ENCODE measurements at places on chromosomes 7 and 10.

GRCh38 chr7:42495256-42495655, 258.2 kb upstream of the GLI3 start:
- DNase-seq: no peak

DNA sequence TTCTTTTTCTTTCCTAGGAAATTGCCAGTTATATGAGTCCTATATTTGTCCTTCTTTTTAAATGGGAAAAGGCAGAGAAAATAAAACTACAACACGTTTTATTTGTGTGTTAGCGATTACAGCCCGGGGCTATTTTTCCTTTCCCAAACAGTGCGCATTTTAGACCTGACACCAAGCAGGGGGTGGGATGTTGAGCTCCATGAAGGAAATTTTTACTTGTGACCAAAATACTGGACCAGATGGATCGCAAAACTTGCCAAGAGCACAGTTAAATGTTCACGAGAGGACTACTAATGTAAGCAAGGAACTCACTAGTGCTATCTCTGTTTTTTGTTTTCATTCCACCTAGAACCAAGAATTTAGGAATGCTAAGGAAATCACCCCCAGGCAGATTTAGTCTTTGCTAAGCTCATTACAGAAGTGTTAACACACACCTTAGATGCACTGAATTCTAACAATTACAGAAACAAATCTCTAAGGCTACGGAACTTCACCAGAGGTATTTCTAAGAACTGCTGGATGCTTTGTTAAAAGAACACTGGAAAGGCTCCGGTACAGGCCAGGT, 114.8 kb downstream of the JAZF1 start:
- no peak for DNase-seq

GRCh38 chr7:134530460-134530859, 3.1 kb downstream of the AKR1B10 start:
- no peak for DNase-seq

DNA sequence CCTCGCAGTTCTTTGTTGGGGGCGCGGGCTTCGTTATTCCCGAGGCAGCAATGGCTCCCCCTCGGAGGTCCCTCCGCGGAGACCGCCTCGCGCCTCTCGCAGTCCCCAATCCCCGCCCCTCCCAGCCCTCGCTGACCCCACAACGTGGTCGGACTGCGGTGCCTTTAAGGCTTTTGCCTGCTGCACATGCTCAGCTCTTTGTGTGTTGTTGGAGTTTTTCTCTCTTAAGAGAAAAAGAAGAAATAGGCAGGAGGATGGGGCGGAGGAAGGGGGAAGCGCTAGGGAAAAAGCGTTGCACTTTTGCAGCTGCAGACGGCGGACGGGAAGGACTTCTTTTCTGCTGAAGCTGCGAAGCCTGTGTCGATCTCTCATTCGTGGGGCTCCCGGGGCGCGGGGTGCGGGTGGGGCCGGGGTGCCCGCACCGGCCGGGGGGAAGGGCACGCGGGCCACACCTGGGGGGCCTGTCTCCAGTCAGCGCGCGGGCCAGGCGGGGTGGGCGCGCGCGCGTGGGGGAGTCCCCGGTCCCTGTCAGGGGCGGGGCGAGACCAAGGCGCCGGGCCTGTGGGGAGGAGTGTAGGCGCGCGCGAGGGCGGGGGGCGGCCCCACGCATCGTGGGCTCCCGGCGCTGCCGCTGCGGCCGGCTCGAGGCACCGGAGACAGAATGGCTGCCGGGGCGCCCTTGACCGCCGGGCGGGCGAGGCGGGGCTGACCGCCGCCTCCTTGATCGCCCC, 445 bp upstream of the ATRNL1 start:
- DNase-seq: no peak

DNA sequence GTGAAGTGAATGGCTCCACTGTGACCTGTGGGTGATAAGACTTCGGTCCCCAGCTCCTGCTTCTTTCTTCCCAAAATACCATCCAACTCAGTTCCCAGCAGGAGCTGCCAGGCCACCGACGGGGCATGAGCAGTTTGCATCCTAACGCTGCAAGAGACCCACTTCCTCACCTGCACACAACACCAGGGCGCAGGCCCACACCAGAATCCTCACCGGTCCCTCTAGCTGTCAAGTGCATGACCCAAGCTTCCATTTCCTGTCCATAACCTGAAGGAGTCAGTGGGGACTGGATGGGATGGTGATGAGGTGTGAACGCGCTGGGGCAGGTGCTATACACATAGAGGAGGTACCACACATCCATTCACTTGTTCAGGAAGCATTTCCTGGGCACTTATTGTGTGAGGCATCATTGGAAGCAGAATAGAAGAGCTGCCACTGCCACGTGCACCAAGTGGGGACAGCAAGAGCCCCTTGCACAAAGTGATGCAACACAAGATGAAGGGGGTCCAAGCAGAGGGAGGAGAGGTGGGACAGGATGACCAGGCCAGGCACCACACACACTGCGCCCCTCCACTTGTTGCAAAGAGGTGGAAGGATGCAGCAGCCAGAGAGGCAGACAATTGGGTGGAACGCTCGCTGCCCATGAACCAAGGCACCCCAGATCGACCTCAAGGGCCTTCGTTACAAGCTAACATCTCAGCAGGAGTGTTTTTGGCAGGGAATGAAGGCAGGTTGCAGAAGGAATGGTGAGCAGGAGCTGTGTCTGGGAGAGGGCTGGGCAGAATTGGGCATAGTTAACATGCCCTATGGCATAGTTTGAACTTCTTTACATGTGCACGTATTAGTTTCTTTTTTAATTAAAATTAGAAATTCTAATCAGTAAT, 605.8 kb upstream of the MGMT start:
- no peak for DNase-seq

DNA sequence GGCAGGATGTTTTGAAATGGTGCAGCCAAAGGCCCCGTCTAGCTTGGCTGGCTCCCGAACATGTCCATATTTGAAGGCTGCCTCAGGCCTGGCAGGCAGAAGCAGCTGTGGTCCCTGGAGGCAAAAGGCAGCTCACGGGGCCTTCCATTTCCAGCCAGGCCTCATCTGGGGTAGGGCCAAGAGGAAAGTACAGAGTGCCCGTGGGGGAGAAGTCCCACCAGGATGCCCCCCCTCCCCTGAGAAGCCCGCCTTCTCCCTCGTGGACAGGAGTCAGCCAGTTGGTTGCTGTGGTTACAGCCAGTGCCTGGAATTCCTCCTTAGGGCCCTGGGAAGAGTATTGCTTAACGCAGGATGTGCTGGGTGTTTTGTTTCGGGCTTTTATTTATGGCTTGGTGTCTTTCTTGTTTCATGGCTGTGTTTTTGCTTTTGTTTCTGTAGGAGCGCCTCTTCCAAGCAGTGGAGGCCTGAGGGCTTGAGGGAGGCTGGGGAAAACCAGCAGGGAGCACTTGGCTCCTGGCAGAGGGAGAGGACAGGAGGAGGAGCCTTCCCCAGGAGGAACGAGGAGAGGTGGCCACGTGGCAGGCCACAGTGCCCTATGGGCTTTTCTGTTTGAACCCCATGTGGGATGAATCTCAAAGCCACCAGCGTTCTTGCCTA, 45.4 kb downstream of the CHST3 start:
- DNase-seq: no peak

- no peak for DNase-seq
These were observed 34.3 kb downstream of the SRPK2 start for GRCh38 chr7:105354383-105354782.

DNA sequence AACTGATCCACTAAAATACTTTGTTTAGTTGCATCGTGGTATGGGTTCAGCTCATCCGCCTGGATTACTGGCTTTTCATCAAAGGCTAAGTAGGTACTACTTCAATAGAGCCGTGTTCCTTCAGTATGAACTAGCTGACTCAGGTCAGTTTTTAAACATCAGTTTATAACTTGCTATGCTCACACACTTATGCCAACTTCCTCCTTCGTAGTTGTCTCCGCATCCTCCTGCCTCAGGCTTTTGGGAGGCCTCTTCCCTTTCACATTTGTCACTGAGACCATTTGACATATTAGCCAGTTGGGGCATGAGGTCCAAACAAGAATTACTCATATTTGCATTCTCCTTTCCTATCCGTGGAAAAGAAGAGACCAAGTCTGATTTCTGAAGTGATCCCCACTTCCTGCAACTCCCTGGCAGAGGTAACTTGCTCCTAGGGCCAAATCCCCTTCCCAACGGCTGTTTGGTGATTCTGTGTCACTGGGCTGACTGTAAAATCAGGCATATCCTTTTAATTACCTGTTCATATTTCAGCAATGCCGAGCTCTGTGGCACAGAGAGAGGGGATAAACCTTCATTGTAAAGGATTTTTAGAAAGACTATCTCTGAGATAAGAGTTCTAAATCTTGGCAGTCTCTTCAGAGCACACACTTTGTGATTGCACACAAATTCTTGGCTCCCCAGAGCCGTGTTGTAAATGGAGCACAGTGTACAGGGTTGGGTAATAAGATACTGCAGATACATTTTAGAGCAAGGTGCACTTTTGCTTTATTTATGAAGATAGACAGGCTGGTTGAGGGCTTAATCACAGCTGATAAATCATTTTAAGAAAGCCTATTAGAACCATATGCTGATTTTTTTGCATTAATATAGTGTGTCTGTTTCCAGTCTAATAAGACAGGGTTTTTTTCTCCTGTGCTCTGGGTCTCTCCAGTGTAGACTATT, 108.0 kb downstream of the CREB5 start:
- no peak for DNase-seq

- DNase-seq: no peak
These were observed 77.8 kb downstream of the BAMBI start for GRCh38 chr10:28754930-28755718.

GRCh38 chr7:127673902-127674301, 21.9 kb downstream of the SND1 start:
- no peak for DNase-seq
